Left colon (tissue), 2 donors: ENCODE measurements at places on chromosomes 1 and 21.

GRCh38 chr1:33086384-33086850 lies 5.5 kb downstream of the AZIN2 start:
- DNase-seq, result peak; percentile 80

DNA sequence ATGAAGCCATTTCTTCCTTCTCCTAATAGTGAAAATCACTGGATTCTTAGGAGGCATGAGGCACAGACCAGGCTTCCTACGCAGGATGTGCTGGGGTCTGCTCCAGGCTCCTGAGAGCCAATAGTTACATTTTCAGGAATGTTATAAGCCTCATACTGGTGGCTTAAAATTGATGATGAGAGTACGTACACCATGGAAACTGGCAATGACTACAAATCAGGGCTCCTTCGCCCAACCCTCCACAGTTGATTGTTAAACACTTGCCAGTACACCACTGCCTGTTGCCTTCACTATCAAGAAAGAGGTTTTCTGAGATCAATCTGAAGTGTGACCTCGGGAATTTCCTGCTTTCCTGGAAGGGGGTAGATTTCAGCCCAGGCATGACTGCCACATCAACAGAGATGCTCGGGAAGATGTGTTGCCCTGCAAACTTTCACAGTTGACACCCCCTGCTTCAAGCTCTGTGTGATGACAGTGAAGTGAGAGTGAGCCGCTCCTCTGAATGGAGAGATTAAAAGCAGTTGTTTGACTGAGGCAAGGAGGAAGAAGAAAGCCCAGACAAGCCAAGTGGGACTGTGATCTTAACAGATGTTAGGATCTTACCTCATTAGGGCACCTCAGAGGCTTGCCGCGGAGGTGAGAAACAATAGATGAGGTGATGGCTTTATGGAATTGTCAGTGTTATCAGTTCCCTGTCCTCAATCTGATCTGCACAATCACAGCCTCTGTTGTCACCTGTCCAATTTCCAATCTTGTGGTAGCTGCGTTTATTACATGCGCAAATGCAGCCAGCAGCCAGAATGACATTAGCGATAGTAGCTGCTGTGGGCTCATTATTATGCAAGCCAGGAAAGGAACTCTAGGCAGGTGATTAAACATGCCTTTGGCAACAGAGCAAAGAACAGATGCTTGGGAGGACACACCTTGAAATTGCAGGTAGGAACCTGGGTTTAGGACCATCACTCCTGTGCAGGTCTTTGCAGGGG lies 277.3 kb downstream of the KAZN start:
- no peak for DNase-seq

- DNase-seq, result no peak
Measured at GRCh38 chr1:161307230-161307768, 2.5 kb downstream of the MPZ start.

DNA sequence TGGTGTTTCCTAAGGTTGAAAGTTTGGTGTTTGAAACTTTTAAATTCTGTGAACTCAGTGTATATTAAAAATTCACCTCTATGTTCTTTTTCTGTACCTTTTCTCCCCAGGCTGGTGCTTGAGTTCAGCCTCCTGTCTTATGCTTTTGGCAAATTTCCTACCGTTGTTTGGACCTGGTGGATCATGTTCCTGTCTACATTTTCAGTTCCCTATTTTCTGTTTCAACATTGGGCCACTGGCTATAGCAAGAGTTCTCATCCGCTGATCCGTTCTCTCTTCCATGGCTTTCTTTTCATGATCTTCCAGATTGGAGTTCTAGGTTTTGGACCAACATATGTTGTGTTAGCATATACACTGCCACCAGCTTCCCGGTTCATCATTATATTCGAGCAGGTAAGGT lies 24.9 kb upstream of the AXDND1 start:
- DNase-seq, result no peak

- no peak for DNase-seq
Measured at GRCh38 chr21:28418726-28419514, 573.8 kb downstream of the LTN1 start.

- DNase-seq, result no peak
Measured at GRCh38 chr1:238324211-238324864, 433.6 kb upstream of the ZP4 start.

- no peak for DNase-seq
Measured at GRCh38 chr21:45050345-45050796, 24.0 kb upstream of the ADARB1 start.

DNA sequence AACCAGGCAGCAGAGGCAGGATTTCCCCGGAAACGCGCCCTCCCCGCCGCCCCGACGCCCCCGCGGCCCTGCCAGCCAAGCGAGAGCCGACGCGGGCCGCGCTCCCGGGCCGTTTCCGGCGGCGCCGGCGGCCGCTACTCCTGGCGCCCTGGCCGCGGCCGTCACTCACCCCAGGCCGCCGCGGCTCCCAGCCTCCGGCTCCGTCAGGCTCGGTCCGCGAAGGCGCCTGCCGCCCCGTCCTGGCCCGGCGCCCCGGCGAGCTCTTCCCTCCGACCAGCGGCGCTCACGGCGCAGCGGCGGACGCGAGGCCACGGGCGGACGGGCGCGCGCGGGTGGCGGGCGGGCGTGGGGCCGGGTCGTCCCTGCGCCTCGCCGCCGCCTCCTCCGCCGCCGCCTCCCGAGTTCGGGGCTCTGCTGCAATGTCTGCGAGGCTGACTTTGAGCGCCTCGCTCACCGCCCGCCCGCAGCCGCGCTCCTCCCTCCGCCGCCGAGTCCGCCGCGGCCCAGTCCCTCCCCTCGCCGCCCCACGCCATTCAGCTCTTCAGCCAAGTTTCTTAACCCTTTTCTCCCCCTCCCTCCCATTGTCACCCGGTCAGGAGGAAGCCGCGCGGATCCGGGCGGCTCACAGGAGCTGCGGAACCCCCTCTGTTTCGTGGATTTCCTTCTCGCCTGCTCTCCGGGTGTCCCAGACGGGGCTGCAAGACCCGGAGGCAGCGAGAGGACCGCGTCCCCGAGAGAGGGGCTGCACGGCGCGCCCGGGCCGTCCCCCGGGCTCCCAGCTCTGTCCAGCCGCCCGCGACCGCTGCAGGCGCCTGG lies at the start of gene NRIP1:
NRIP1 (minus strand) TSS at position 425 of the 816 bp plus-strand sequence. CDS start 96,808 bp downstream, outside the sequence.
- peak; percentile 90 for DNase-seq

DNA sequence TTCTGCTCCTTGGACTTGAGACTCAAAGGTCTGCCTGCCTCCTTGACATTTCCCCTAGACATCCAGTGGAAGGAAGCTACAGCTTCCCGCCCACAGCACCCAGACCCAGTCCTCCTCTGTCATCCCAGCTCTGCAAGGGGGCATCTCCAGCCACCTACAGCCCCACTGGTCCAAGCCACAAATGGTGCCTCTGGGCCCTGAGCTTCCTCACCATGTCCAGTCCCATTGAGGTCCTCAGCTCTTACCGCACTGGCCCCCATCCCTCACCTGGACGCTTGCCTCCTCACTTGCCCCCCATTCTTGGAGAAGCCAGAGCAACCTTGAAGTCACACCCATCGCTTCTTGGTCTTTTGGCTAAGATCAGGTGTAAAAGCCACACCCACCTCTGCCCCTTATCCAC lies 13.2 kb downstream of the PODN start:
- peak; percentile 0 for DNase-seq

- DNase-seq, result no peak
Measured at GRCh38 chr1:25031601-25031965, 101.5 kb upstream of the RUNX3 start.

DNA sequence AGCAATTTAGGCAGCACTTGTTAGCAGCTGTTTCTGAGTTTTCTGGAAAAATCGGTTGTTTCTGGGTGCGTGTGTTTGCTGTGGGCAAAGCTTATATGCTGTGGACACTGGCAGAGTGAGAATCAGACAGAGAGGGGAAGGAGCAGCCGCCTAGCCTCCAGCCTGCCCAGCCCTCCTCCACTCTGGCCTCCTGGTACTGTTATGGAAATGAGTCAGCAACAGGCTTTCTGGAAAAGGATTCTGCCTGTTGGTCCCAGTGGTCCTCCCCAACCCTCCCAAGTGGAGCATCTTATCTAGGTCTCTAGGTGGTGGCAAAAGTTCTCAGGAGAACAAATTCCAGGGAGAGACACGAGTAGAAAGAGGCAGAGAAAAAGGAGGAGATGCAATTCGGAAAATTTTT lies 42.2 kb upstream of the GOLT1A start:
- no peak for DNase-seq

GRCh38 chr1:41537788-41538351 lies 53.4 kb upstream of the EDN2 start:
- peak; percentile 36 for DNase-seq

- DNase-seq, result no peak
Measured at GRCh38 chr1:69737527-69738185, 169.9 kb downstream of the LRRC7 start.
